ENCODE measurements at places on chromosomes 6 and 20.

DNA sequence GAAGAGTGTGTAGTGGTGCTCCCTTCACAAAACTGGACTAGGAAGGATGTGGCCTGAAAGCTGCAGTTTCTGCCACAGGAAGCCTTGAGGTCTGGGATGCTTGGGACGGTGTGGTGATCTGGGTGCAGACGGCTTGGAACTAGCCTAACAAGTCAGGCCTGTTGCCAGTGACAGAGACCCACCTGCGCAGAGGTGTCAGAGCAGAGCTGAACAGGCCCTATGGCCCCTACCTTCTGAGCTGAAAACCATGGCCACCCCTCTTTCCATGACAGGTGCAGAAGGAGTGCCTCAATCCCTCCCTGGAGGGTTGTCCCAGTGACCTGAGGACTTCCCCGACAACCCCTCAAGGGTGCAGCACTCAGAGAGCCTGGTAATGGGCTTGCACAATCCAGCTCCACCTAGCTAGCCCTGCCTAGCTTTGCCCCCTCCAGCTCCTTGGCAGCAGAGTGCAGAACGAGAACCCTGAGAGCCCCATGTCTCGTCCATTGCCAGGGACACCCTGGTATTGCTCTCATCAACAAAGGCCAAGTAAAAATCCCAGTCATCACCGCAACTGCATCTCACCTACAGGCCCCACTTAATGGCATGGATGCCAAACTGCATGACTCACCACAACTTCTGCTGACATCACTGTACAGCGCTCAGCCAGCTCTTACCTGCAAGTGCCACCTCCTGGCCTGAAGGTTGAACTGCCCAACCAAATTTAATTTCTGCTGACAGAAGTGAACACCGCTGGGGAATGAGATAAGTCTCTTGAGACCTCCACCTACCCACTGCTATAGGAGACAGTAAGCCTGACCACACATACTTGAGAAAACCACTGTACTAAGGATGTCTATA is 563.1 kb downstream of the TFAP2A start:
- no peak for DNase-seq

DNA sequence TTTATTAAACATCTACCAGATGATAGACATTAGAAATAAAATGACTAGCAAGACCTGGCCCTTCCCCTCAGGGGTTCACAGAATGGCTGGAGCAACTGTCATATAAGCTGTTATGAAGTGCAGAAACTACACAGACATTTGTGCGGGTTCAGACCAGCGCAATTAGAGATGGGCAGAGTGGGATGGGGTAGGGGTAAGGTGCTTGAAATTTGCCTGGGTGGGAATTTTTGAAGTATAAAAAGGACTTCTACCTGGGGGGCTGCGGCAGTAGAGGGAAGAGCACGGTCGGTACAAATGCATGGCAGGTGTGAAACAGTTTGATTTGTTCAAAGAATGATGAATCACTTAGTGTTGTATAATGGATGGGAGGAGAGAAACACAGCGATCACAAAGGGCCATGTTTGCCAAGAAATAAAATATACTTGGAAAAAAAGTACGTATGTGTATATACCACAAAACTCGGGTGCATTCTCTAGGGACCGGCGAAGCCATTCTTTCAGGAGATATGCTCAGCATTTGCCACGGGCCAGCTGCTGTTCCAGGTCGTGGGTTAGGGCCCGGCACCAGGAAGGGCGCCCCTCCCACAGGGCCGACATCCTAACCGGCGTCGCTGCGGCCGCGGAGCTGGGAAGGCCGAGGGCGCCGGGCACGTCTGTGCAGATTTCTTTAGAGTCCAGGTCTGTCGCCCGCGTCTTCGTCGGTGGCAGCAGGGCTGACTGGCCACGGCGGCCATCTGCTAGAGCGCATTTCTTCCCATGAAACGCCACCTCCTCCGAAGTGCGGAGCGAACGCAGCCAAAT is 809 bp upstream of the NOL7 start:
- DNase-seq, result no peak

DNA sequence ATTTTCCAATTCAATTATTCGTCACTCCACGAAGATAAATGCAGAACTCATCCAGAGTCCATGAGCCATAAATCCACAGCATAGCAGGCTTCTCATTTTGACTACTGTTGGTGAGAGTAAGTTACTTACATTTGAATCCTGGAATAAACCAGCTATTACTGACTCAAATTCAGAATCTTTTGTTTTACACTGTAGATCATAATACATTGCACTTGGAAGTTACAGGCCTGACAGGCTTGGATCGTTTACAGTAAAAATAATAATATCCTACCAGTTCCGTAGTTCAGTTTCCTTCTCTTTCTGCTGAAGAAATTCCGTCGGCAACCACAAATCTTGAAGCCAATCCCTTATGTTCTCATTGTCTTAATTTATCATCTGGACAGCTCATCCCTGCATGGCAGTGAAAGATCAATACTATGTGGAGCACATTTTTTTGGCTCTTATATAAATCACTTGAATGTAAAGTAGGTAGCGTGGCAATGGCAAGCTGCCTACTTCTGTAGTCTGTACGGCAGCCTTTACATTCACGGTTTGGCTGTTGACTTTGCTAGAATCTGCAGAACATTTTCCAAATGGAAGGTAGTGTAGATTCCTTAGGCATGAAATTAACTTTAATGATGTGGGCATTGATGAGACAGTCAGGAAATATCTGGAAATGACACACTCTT is 142.9 kb downstream of the WDR27 start:
- no peak for DNase-seq

GRCh38 chr20:54618412-54618811 is 143.0 kb downstream of the DOK5 start:
- no peak for DNase-seq

GRCh38 chr6:55377150-55377549 is 49.9 kb downstream of the GFRAL start:
- DNase-seq, result no peak

DNA sequence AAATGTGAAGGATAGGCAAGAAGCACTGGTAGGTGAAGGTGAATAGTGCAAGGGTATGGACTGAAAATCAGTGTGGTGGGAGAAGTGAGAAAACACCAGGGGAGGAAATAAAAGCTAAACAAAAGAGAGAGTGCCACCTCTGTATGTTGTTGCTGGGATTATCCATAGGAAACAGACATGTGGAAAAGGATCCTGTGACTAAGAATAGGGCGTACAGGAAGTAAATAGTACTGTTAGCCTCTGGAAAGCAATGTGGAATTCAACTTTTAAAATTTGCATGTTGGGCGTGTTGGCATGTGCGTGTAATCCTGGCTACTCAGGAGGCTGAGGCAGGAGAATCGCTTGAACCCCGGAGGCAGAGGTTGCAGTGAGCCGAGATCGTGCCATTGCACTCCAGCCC is 661.7 kb downstream of the KIF16B start:
- no peak for DNase-seq

GRCh38 chr6:161303628-161304340 is 29.9 kb upstream of the AGPAT4 start:
- no peak for DNase-seq
